NK-92 treated with Interleukin-12 subunit alpha and Interleukin-12 subunit beta, amount 100 ng/mL, for 24 hours (cell line): ENCODE measurements at places on chromosomes 7 and 10.

- no peak for DNase-seq
These were observed 250.6 kb upstream of the GPR26 start for GRCh38 chr10:123415523-123415922.

DNA sequence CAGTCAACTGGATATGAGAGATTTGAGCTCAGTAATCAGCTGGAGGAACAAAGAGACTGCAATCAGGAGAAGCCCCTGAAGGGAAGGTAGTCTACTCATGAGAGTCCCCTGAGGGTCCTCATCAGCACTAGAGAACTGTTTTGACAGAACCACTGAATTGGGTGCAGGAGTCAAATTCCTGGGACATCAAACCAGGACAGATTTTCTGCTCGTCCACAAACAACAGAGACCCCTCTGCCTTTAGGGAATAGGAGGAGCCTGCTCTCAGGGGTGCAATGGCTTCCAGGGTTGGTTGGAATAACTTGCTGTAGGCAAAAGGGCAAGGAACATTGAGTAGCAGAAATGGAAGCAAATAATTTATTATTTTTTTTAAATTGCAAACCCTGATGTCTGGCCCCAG is 21.9 kb upstream of the NEUROD6 start:
- DNase-seq = no peak

- DNase-seq = no peak
These were observed 224.6 kb upstream of the PPP2R2D start for GRCh38 chr10:131676046-131676799.

DNA sequence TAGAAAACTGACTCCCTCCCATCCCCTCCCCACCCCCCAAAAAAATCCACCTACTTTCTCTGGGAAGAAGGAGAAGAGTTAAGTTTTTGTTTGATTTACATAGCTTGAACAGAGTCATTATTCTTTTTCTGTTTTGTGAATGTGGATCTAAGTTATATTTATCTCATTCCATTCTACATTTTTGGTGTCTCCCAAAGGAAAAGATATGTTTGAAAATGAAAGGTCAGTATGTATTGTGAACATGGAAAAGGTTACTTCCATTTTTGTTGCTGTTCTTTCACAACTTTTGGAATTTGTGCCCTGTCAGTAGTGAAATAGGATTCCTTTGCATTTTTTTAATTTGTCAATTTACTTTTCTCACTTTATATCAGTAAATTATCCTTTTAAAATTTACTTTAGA is 547.9 kb downstream of the SUGCT start:
- DNase-seq = no peak

DNA sequence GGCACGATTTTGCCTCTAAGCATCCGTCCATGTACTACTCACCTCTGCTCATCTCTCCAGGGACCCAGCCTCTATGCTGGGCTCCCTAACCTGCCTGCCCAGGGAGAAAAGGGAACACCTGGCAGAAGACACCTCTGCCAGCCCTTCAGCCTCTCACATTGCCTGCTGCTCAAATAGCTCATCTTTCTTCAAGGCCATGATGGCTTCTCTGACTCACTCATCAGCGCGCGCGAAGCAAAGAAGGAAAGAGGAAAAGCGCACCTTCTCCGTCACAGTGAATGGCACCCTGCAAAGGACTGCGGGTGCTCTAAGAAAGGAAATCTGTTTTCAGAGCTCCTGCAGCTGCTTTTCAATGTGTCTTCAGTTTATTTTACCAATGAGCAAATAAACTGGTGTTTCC is 174.0 kb downstream of the PRKAG2 start:
- DNase-seq = no peak

- DNase-seq = no peak
These were observed 53.0 kb downstream of the KLRG2 start for GRCh38 chr7:139430443-139430842.

GRCh38 chr7:31020652-31021051 is 31.5 kb upstream of the ADCYAP1R1 start:
- no peak for DNase-seq
